Dermis lymphatic vessel endothelial cell (primary cell): ENCODE measurements at places on chromosomes 2 and 18. TPM values are rescaled to one million over a fixed set of nuclear protein-coding genes. Genes with fewer than 3 reads are reported as not detected.

Gene ALPG
- not detected in 2 replicates for total RNA-seq

Gene SERPINB12
- not detected in 2 replicates for total RNA-seq

Gene MLPH
- total RNA-seq = 0.52 and 3.3 TPM in 2 replicates

Gene NYAP2
- not detected in 2 replicates for total RNA-seq

Gene MYCN
- total RNA-seq = 8.2 and 8.6 TPM in 2 replicates

Gene NEU2
- not detected in 2 replicates for total RNA-seq

Gene MC2R
- not detected in 2 replicates for total RNA-seq

Gene DAPL1
- not detected in 2 replicates for total RNA-seq

Gene VWC2L
- total RNA-seq = not detected in 2 replicates

Gene LYG2
- not detected in 2 replicates for total RNA-seq

Gene HOXD8
- 23.8 and 44.3 TPM in 2 replicates for total RNA-seq

Gene C2orf78
- total RNA-seq = not detected in 2 replicates

Gene PRR30
- total RNA-seq = not detected in 2 replicates

Gene AGAP1
- total RNA-seq = 3.0 and 3.2 TPM in 2 replicates

Gene TEKT4
- not detected in 2 replicates for total RNA-seq

Gene CD28
- total RNA-seq = 0.09 and 0.11 TPM in 2 replicates

Gene PRKRA
- 30.1 and 33.6 TPM in 2 replicates for total RNA-seq

Gene TUBA4B
- not detected in 2 replicates for total RNA-seq

Gene CD302
- total RNA-seq = 13.1 and 15.2 TPM in 2 replicates

Gene GREB1L
- 1.2 and 3.5 TPM in 2 replicates for total RNA-seq

Gene TMEM163
- total RNA-seq = not detected in 2 replicates

Gene GRHL1
- 0.09 and 0.11 TPM in 2 replicates for total RNA-seq

Gene ERBB4
- total RNA-seq = under 0.01 TPM in 2 replicates

Gene ACMSD
- not detected in 2 replicates for total RNA-seq

Gene ZNF513
- 6.4 and 6.8 TPM in 2 replicates for total RNA-seq

Gene HMSD
- not detected in 2 replicates for total RNA-seq

Gene LINC00305
- not detected in 2 replicates for total RNA-seq

Gene ASB18
- total RNA-seq = not detected in 2 replicates

Gene TMEM178A
- total RNA-seq = 0.11 TPM in 1 of 2 replicates, not detected in the other

Gene MITD1
- 15.7 and 19.9 TPM in 2 replicates for total RNA-seq

Gene GATA6
- total RNA-seq = 0.17 and 0.33 TPM in 2 replicates

Gene METAP1D
- total RNA-seq = 1.7 and 4.9 TPM in 2 replicates

Gene ZNF396
- 0.95 and 0.98 TPM in 2 replicates for total RNA-seq
